NCI-H1105 (cell line): ENCODE measurements at places on chromosomes 2 and 18.

GRCh38 chr2:121049950-121050585 is 234.9 kb downstream of the TFCP2L1 start:
- DNase-seq: no peak

DNA sequence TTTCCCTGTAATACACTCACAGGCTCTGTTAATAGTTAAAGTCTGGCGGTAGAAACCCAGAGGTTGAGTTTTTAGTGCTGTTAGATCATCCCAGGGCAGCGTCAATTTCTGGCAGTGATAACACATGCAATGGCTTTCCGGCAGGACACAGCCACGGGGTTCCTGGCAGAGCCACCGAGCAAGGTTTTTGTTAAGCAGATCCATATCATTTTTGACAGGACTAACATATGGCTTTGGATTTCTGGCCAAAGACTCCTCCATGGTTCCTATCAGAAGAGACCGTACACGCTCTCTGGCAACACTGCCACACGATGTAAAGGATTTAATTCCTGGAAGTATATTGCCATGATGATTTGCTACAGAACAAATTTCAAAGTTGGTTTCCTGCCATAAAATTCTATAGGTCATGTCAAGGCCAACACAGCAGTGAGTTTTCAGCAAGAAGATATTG is 854.3 kb downstream of the LRRTM4 start:
- no peak for DNase-seq

DNA sequence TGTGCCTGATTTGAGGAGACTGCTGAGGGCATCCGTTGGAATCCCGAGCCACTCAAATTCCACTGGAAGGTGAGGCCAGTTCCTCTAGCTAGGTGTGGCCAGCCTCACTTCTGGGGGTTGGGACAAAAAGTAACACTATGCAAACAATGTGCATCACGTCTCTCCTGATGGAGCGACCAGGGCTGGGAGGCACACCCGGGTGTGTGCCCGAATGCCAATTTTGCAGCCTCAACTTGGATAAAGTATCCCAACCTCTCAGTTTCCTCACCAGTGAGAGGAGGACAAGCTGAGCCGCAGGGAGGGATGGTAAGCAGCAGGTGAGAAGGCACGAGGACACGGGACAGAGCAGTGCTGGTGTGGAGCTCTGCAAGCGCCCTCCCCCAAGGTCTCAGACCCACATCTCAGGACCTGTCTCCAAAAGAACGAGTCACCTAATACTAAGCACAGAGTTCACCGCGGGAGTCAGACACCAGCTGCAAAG is 218.3 kb downstream of the HAUS1 start:
- no peak for DNase-seq

- peak; percentile 99 for DNase-seq
Observed at GRCh38 chr18:48293954-48294898, 115.0 kb downstream of the ZBTB7C start.

DNA sequence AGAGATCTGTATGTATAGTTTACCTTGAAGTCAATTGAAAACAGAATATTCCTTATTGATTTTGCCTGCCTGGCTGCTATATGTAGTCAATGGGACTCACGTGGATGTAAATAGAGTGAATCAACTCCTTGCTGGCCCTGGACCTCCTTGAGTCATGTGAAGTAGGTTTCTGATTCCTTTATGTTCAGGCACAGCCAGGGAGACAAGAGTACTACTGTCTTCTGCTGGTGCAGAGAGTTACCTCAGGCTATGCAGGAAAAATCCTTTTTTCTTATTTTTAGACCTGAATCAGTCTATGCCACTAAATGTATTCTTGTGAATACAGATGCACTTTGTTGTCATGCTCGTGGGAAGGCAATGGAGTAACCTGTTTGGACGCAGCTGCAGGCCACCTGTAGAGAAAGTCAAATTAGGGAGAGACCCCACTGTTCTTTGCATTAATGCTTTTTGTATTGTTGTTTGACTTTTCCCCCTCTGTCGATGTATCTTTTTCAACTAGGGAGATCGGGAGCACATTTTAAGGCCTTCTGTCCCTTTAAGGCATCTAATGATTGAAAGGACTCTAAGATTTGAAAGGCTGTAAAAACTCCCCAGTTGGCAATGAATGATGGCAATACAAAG is 473.9 kb downstream of the ARHGAP15 start:
- DNase-seq: no peak

- DNase-seq: no peak
Observed at GRCh38 chr2:8511868-8512612, 169.8 kb upstream of the ID2 start.

GRCh38 chr2:65165558-65165957 is 35.7 kb upstream of the RAB1A start:
- no peak for DNase-seq

DNA sequence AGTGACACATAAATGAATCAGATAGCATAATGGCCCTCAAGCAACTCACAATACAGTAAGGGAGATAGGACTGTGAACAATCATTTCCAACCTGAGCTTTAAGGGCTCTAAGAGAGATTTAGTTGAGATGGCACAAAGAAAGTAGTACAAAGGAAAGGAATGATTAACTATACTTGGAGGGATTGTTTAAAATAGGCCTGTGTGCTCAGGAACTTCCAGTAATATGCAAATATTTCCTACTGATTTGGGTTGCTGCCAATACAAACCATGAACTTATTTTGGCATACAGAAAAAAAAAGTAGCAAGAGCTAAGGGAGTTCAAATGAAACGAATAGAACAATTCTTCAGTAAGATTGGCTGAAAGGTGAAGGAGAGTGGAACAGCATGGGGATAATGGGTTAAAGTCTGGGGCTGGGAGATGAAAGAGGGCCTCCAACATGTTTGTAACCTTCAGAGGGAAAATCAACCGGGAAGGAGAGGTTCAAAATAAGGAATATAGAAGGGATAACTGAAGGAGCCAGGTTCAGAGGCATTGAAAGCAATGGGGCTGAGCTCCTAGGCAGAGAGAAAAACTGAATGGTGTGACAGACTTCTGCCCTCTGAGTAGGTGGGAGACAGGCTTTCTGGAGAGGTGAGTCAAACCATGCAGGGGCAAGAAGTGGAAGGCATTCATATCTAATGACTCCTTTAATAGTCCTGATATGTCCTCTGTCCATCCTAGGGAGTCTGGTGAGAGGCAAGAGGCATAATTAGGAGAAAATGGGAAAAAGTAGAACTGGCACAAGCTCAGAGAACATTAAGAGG is 83.5 kb downstream of the DNAH7 start:
- no peak for DNase-seq

DNA sequence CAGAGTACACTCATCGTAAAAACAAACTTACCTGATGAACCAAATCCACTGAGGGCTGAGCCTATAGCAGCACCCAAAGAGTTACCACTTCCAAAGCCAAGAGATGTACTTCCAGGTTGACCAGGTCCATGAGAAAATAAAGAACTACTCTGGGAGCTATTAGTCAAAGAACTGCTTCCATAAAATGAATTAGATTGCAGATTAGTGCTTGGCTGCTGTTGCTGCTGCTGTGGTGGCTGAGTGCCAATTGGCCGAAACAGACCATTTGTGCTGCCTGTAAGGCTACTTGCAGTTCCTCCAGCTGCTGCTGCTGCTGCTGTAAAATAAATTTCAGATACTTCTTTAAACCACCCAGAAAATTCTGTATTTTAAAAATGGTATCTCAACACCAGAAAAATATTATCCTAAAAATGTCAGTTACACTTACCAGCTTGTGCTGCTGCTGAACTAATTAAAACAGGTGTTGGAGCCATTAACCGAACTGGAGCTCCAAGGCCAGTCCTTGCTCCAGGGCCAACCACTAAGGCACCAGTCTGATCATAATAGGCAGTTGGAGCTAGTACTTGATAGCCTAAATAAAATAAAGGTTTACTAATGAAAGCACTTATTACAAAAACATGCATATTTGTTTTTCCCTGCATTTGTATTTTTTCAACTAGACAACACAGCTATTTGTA is 58.1 kb upstream of the SDC1 start:
- DNase-seq: peak; percentile 60

GRCh38 chr2:6526093-6526824 is 339.4 kb downstream of the CMPK2 start:
- DNase-seq: peak; percentile 61

GRCh38 chr2:86661333-86661732 is 37.7 kb upstream of the RNF103 start:
- no peak for DNase-seq

DNA sequence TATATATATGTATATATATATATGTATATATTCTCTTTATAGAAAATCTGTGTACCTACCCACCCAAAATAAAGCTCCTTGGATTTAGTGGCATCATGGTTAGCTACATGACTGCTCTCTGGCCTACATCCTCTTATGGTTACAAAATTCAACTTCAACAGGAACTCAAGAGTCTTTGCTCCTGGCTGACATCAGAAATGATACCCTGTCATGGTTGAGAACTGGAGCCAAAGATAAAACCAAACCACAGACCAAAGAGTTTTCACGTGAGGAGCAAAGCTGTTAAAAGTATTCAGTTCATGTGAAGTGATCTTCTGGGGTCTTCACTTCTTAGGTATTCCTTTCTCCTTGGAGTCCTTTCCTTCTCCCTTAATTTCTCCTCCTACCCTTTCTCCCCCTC is 476.3 kb downstream of the SOX11 start:
- no peak for DNase-seq

- DNase-seq: peak; percentile 79
Observed at GRCh38 chr18:33805592-33805991, 227.6 kb downstream of the ASXL3 start.

DNA sequence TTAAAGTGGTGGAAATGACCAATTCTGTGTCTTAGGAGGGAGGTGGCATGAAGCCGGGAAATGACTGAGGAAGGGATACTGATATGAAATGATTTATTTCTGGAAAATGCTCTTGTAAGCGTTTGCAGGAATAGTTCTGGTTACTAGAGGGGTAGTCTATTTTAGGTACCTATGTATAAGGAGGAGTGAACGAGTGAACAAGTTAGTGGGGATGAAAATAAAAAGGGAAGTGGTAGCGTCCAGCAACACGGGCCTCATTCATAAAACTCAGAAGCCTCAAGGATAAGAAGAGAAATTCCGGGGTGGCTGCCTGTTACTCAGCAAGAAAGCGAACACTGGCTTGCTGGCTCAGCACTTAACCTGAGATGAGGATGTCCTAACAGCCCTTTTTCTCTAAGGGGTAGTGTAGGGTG is 303.3 kb downstream of the NCKAP5 start:
- no peak for DNase-seq

DNA sequence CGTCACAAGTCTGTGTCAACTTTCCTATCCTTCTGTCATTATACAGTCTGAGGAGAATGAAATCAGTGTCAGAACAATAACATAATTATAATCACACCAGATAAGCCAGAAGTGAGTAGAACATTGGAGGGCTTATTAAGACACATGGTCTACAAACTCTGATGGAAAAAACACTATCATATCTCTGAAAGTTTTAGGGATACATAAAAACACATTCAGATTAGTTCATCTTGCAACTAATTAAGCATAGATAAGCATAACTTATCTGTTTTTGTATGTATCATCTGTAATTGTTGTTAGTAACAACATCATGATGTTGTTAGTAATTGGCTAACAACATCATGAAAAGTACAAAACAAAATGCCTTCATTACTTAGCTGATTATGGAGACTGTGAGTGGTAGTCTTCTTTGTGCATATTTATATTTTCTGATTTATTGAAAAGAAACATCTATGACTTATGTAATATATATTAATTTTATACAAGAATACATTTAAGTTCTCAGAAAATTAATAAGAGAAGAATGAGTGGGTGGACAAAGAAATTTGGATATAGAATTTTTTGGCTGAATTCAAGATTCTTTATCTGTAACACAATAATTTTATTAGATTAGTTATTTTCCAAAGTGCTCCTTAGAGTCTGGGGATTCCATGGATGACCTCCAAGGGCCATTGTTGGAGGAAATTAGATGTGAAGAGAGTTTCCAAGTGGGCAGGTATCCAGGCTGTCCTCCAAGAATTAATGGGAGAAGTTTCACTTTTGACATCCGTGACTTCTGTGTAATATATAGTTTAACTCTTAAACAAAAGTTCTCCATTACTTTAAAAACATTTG is 16.9 kb upstream of the CCDC102B start:
- DNase-seq: no peak

DNA sequence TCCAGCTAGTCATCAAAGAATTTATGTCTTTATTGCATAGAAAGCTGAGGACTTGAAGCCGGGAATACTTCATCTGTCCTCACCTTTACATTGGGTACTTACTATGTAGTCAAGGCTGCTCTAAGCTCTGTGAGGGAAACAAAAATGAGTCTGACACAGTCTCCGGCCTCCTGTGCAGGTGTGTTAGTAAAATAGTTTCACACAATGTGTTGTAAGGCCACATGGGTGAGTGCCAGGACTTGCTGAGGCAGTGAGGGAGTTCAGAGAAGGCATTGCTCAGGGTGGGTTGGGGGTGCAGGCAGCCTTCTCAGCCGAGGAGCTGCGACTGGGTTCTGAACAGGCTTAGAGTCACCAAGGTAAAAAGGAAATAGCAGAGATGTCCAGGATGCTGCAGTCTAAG is 54.5 kb upstream of the SMAD2 start:
- no peak for DNase-seq

GRCh38 chr18:62717925-62718800 is 2.8 kb downstream of the PHLPP1 start:
- DNase-seq: no peak

GRCh38 chr2:227098162-227098515 is 65.9 kb downstream of the COL4A4 start:
- no peak for DNase-seq

- DNase-seq: peak; percentile 9
Observed at GRCh38 chr2:45675263-45675812, 23.9 kb downstream of the PRKCE start.

DNA sequence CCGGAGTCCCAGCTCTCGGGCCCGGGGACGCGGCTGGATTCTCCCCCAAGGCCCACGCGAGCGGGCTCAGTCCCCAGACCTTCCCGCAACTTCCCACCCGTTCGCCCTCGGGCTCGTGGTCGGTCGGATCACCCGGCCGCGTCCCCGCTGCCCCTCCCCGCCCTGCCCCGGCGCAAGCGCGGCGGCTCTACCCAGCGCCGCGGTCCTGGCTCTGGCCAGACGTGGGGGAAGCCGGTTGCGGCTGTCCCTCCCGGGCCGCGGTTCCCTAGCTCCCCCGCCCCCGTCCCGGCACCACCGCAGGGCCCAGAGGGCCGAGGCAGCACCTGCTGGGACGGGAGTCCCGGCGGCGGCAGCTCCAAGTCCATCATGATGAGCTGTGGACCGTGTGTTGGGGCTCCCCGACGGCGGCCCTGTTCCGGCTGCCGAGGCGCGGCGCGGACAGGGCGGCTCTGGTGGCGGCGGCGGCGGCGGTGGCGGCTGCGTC is 276 bp downstream of the NFE2L2 start:
- no peak for DNase-seq

DNA sequence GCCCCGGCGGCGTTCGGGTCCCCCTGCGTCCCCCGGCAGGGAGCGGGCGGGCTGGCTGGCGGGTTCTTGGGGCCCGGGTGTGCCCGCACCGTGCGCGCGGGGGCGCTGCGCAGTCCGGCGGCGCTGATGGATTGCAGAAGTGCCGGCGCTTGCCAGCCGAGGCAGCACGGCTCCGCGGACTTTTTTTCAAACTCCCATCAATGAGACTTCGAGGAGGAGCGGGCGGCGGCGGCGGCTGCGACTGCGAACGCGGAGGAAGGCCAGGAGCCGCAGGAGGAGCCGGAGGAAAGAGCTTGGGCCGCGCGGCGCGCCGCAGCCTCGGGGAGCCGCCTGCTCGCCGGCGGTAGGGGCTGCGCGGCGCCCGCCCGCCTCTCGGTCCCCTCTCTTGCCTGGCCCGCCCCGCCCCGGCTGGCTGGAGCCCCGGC is at the start of gene GLI2:
GLI2 (plus strand) TSS at position 123 of the 425 bp plus-strand sequence. CDS start 61,453 bp downstream, outside the sequence.
- peak; percentile 71 for DNase-seq
